ENCODE measurements at places on chromosomes 2 and 18. TPM values are rescaled to one million over a fixed set of nuclear protein-coding genes. Genes with fewer than 3 reads are reported as not detected.
A peak's percentile ranks its signal among the peaks of the same experiment; 100 is the strongest.

- DNase-seq = no peak
These were observed 63.5 kb downstream of the COL5A2 start for GRCh38 chr2:189116087-189116486.

- DNase-seq = no peak
These were observed 35.3 kb upstream of the CAB39 start for GRCh38 chr2:230677201-230677946.

GRCh38 chr2:101803128-101803527 lies 105.6 kb downstream of the MAP4K4 start:
- DNase-seq = no peak

DNA sequence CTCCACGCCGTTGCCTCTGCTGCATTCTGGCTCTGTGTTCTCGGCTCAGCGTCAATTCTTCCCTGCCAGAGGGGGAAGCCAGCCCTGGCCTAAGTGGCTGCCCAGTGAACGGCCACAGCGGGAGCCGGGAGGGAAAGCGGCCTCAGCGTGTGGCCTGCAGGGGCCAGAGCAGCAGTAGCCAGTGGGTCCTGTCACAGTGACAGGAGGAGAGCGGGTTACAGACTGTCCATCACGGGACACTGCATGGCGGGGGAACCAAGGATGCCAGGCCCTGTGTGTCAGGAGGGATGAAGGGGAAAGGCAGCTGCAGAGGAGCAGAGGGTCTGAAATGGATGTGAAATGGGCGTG lies 39.7 kb downstream of the PDIA6 start:
- DNase-seq = no peak

- DNase-seq = no peak
These were observed 58.6 kb downstream of the ODC1 start for GRCh38 chr2:10389573-10389972.

DNA sequence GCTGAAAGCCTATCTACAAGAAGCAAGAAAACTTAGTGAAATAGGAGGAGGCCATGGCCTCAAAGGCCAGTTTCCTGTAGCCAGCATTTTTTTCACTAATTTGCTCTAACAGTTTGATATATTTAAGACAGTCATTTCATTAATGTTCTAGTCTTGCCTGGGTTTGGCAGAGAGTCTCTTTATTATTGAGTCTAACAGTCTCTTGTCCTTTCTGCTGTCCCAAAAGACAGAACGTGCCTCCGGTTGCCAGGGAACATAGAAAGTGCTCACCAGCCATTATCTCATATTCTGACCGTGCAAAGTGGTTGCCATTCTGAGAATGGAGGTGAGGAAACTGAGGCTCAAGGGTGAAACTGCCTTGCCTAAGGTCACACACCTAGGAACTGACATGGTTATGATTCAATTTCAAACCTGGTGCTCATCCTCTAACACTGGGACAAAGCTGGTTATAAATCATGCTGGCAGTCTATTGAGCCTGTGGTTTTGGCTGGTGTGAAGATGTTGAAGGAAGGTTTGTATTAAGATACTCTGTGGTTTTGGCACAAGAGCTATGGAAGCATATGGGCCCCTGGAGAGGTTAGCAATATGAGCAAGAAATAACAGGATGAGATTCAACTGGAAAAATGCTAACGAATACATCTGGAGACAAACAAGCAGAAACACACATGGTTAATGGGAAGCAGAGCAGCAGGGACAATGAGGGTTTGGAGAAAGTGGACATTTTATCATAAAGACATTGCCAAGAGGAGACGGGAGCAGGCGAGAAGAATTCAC lies 903.3 kb upstream of the KLHL29 start:
- DNase-seq = no peak

- DNase-seq = no peak
These were observed 1.4 kb upstream of the DOK6 start for GRCh38 chr18:69399253-69399652.

DNA sequence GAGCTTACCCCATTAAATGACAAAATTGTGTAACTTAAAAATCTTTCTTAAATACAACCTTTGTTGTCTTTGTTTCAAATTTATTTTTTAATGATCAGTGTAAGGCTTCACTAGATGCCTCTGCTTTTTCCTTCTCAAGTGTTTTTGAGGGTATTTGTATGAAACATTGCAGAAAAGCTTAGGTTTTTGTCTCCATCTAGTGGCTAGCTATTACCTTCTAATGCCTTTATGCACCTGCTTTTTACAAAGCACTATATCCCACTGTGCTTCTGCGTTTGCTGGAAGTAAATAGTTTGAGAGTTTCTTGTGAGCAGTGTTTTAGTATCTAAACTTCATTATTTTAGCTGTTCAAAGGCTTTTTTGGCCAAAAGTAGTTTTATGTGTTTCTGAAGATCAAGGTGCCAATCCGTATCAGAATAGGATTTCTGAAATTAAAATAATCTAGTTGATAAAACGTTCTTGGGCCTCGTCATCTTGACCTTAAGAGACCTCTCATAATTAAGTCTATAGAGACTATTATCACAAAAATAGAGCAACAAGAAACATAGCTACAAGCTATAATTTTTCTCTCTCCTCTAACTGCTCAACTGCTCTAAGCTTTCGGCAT lies 47.0 kb downstream of the IWS1 start:
- peak; percentile 11 for DNase-seq

DNA sequence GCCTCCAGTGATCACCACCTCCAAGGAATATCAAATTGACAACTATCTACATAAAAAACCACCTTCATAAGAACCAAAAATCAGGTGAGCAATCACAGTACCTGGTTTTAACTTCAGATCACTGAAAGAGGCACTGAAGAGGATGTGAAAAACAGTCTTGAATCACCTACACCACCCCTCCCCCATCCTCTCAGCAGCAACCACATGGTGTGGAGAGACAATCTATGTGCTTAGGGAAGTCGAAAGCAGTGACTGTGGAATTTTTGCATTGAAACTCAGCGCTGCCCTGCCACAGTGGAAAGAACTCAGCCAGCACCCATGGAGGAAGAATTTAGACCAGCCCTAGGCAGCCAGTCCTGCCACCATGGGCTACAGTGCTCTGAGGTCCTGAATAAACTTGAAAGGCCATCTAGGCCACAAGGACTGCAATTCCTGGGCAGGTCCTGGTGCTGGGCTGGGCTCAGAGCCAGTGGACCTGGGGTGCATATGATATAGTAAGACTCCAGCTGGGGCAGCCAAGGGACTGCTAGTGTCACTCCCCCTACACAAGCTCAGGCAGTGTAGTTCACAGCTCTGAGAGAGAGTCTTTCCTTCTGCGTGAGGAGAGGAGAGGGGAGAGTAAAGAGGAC lies 75.6 kb downstream of the ATL2 start:
- DNase-seq = no peak

DNA sequence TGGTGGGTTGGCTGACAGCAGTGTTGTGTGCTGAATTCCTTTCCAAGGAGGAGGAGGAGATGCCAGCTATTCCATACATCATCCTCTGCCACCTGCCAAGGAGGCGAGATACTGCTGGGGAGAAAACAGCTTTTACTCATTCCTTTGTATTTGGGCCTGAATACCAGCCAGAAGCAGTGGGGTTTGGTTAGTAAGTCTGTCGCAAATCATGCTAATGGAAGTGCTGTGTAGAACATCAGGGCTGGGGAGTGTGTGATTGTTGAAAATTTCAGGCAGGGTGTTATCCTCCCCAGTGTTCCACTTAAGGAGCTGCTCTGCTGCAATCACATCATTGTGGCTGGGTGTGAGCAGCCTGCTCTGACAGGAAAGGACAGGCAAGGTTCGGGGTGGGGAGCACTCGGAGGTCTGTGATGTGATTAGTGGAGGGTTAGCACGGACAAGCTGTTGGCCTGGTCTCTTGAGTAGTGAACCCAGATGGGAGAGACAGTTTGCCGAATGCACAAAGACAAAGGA lies 128.2 kb upstream of the DLX2 start:
- DNase-seq = no peak

DNA sequence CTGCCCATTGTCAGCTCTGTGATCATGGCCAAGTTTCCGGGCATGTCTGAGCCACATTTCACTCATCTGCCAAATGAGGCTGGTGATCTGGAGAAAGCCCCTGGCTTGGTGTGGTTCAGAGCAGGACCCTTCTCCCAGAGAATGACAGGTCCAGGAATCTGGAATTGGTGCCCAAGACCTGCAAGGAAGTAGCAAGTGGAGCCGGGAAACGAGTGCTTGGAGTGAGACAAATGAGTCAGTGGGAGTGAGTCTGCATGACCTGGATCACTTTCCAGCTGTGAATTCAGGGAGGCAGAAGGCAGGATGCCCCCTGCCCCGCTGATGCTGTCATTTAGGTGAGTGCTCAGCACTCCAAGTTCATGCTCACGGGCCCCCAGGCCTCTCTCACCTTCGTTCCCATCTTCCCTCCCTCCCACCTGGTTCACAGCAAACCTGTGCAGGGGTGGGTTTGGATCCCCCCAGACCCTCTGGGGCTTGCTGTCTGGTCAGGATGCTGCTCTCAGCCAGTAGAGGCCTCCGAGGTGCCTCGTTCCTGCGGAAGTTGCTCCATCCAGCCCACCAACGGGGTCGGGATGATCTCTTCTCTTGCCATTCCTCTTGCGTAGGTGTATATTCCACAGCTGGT lies 104.4 kb downstream of the INHBB start:
- DNase-seq = no peak

- DNase-seq = no peak
These were observed 217.9 kb downstream of the VAPA start for GRCh38 chr18:10131460-10132395.

DNA sequence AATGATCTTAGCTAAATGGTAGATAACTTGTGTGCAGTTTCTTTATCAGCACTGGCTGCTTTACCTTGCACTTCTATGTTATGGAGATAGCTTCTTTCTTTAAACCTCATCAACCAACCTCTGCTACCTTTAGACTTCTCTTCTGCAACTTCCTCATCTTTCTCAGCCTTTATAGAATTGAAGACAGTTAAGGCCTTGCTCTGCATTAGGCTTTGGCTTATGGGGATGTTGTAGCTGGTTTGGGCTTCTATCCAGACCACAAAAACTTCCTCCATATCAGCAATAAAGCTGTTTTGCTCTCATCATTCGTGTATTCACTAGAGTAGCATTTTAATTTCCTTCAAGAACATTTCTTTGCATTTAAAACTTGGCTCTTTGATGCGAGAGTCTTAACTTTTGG lies 123.7 kb downstream of the PIK3C3 start:
- DNase-seq = no peak

DNA sequence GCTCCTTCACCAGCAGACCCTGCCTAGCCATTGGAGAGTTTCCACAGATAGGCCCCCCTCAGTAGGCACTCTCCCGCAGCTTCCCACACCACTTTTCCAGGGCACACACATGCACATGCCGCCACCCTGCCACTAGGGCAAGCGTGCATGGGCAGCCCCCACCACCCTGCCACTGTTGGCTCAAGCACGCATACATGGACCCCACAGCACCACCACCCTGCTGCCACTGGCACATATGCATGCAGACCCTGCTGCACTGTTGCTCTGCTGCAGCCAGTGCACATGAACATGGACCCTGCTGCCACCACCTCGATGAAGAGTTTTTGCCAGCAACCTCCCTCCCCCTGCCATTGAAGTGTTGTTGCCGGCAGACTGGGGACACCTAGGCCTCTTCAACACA lies 154.9 kb downstream of the FTCDNL1 start:
- no peak for DNase-seq

GRCh38 chr2:204691911-204692510 lies 146.7 kb downstream of the PARD3B start:
- no peak for DNase-seq

DNA sequence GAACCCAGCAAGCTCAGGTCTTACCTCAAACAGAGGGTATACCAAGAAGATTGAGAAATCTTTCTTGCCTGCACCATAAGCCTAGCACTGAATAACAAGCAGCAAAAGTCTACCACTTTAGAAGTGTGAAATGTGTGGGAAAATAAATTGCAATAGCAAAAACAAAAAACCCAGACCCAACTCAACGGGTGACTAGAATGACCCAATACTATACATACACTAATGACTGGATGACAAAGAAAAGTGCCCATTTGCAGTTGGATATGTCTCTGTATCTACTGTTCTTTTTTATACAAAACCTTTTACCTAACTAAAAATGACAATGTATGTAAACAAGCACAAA lies 950.6 kb downstream of the TRIB2 start:
- DNase-seq = no peak

DNA sequence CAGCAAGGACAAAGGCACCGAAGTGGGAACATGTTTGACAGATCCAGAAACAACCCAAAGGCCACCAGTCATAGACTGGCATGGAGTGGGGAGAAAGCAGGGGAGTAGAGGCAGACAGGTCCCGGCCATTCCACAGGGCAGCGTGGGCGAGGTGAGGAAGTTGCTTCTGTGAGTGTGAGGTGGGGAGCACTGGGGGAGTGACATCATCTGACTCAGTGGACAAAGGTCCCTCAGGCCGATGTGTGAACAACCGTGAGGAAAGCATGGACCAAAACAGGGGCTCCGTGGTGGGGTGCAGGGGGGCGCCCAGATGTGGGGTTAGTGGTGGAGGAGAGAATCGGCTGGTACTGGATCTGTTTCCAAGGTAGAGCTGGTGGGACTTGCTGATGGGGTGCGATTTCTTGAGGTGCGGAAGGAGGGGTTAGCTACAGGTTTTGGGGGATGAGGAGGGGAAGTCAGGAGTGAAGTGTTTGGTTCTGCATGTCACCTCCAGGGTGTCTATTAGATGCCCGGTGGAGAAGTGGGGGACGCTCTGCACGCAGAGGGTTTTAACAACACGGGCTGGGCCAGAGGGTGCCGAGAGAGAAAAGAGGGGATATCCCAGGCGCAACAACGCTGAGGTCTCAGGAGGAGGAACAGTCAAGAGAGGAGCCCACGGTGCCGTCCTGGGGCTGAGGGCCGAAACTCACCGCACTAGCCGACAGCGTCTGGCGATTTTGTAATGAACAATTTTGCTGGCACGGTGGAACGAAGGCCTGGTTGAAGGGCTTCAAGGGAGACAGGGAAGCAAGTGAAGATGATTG lies 2.5 kb upstream of the SFT2D3 start:
- no peak for DNase-seq

DNA sequence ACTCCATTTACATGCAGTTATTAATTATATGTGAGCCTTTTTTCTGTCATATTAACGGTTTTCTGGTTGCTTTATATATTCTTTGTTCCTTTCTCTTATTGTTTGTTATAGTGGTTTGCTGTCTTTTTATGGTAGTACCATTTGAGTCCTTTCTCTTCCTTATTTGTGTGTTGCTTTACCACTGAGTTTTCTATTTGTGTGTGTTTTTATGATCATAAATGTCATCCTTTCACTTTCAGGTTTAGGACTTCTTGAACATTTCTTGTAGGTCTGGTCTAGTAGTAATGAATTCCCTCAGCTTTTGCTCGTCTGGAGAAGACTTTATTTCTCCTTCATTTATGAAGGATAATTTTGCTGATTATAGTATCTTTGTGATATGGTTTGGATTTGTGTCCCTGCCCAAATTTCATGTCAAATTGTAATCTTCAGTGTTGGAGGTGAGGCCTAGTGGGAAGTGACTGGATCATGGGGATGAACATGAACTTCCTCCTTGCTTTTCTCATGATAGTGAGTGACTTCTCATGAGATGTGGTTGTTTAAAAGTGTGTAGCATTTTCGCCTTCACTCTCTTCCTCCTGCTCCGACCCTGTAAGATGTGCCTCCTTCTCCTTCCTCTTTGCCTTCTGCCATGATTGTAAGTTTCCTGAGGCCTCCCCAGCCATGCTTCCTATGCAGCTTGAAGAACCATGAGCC lies 11.5 kb downstream of the GCC2 start:
- no peak for DNase-seq

Gene GAREM1
- polyA plus RNA-seq = not detected

Gene ELOA2
- not detected for polyA plus RNA-seq

Gene CTNNA2
- polyA plus RNA-seq = not detected

Gene ARHGAP15
- 328 TPM for polyA plus RNA-seq

Gene KLHL30
- polyA plus RNA-seq = not detected

Gene GREB1L
- 0.13 TPM for polyA plus RNA-seq

Gene VAMP5
- polyA plus RNA-seq = 151 TPM

Gene SH3BP4
- polyA plus RNA-seq = not detected

Gene PROM2
- polyA plus RNA-seq = not detected

Gene CYRIA
- 6.3 TPM for polyA plus RNA-seq

All from CD8-positive, alpha-beta memory T cell (primary cell).